Type B pancreatic cell (in vitro differentiated cells): ENCODE measurements at places on chromosomes 2 and 18. TPM values are rescaled to one million over a fixed set of nuclear protein-coding genes. Genes with fewer than 3 reads are reported as not detected.

GRCh38 chr18:77079954-77080682, 52.5 kb downstream of the MBP start:
- no peak for DNase-seq

DNA sequence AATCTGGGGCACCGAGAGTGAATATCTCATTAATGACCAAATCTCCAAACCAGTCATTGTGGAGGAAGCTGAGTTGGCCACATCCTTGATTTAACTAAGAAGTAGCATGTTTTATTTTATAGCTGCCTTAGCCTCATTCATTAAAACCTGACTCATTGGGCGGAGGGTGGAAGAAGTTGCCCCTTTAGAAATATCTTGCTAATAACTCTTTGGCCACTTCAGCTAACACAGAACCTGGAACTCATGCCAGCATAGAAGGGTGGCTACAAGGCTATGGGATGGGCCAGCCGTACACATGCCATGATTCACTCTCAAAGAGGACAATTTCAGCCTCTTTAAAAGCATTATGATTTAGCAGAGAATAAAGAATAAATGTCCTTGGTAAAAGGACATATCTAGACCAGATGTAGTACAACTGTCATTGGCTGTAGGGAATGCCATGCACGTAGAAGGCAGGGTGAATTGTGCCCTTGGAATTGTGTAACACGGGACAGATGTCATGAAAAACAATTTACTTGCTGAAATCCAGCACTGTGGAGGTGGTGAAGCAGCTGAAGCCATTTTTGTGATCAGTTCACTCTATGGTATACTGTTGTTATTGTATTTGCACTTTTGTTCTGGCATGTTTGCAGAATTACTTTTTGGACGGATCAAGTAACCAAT, 330.0 kb downstream of the PLCL1 start:
- no peak for DNase-seq

GRCh38 chr18:568731-569130, 11.4 kb upstream of the CETN1 start:
- no peak for DNase-seq

- DNase-seq, result no peak
Observed at GRCh38 chr2:171602352-171602751, 80.1 kb downstream of the CYBRD1 start.

- DNase-seq, result no peak
Observed at GRCh38 chr18:74972354-74972753, 236.6 kb downstream of the PTGR3 start.

Gene COL3A1
- 282 and 1,124 TPM in 2 replicates for total RNA-seq

Gene RAB31
- total RNA-seq, result 8.9 and 19.7 TPM in 2 replicates

Gene PID1
- 0.79 and 0.92 TPM in 2 replicates for total RNA-seq

DNA sequence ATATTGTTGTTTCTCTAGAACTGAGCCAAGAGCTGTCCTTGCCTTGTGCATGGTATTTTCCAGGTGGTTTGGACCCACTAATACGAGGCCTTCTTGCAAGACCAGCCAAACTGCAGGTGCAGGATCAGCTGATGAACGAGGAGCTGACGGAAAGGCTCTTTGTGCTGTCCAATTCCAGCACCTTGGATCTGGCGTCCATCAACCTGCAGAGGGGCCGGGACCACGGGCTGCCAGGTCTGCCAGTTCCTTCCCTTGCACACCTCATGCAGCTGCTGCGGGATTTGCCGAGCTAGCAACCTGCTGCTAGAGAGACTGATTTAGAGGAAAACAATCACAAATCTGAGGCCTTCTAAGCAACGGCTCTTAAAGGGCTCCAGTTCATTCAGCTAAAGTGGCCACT, 74.5 kb downstream of the TPO start:
- no peak for DNase-seq

Gene ALPI
- 1.5 and 6.5 TPM in 2 replicates for total RNA-seq

DNA sequence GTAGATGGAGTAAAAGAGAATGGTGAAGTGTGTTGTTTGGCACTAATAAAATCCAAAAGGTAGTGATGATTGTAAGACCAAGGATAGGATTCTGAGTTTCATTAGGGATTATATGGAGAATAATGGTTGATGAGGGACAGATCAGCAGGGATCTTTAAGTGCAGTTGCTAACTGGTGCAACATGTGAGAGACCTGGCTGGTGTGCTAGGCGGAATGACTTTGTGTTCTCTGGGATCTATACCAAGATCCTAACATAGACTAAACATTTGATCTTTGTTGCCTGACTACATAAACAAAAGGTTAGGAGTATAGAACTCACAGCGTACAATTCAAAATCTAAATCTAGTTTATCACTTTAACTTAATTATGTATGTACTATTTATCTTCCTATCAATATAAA, 135.4 kb downstream of the PTRHD1 start:
- no peak for DNase-seq

GRCh38 chr2:189048189-189048588, 74.0 kb downstream of the COL3A1 start:
- no peak for DNase-seq

- no peak for DNase-seq
Observed at GRCh38 chr2:175180701-175181103, 808 bp downstream of the ATP5MC3 start.

- no peak for DNase-seq
Observed at GRCh38 chr2:240269380-240269779, 128.9 kb upstream of the OTOS start.

Gene DNAJC5G
- not detected in 2 replicates for total RNA-seq

DNA sequence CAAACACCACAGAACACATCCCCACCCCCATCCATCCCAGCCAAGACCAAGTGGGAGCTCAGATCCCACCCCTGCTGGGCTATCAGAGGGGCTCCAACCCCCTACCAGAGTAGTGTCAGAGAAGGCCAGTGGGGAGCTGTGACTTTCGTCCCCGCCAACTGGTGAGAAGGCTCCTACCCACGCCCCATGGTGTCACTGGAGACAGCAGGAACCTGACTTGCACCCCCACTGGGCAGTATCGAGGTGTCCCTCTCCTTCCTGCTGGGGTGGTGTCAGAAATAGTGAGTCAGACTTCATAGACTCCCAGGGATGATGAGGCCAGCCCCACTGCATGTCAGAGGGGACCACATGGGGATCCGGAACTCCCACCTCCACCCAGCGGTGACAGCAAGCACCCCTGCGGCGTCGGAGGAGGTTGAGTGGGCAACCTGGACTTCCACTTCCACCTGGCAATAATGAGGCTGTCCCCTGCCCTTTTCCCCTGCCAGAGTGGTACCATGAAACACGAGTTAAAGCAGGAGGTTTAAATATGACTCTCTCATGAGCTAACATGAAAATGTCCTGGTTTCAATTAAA, 106.7 kb downstream of the CTIF start:
- no peak for DNase-seq

- DNase-seq, result no peak
Observed at GRCh38 chr2:68776124-68776523, 41.5 kb downstream of the ARHGAP25 start.

- no peak for DNase-seq
Observed at GRCh38 chr2:96537066-96537733, 648 bp downstream of the ARID5A start.

GRCh38 chr2:105099153-105099552, 61.3 kb downstream of the MRPS9 start:
- DNase-seq, result no peak

DNA sequence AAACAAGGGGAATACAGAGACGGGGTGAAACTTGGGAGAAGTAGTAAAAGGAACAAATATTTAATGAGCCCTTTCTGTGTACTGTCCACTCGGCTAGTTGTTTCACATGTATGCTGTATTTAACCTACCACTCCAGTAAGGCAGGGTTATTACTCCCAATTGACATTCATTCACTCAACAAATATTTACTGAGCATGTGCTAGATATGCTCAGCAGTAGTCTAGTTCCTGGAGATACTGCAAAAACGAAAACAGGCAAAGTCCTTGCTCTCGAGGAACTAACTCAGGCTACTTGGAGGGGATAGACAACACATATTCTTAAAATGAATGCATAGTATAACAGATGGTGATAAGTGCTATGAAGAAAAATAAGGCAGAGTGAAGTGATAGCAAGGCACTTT, 207.3 kb downstream of the SS18 start:
- DNase-seq, result no peak

Gene TMEM198
- total RNA-seq, result 7.8 and 9.7 TPM in 2 replicates

Gene PTPRM
- total RNA-seq, result 11.2 and 18.6 TPM in 2 replicates

- DNase-seq, result no peak
Observed at GRCh38 chr2:168454737-168455644, 1.1 kb upstream of the CERS6 start.

GRCh38 chr18:71105078-71105819, 816.4 kb downstream of the SOCS6 start:
- DNase-seq, result no peak

DNA sequence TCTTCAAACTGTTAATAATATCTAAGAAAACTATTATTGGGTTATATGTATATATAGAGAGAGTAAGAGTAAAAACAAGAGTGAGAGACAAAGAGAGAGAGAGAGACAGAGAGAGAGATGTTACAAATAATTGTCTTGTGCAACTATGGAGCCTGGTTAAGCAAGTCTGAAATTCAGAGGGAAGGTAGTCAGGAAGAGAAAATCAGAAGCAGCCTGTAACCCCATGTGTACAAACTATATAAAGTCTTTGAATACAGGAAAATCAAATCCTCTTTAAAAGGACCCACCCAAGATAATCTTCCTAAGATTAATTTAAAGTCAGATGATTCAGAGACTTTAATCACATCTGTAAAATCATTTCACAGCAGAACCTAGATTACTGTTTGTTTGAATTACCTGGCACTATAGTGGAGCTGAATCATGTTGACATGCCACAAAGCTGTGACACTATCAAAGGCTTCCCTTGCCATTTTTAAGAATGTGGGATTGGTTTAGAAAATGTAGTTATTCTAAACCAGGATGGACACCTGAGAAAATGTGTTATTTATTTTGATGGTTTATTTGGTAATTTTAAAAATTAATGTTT, 301.7 kb upstream of the FSIP2 start:
- no peak for DNase-seq

Gene PROC
- 8.9 and 18.7 TPM in 2 replicates for total RNA-seq

DNA sequence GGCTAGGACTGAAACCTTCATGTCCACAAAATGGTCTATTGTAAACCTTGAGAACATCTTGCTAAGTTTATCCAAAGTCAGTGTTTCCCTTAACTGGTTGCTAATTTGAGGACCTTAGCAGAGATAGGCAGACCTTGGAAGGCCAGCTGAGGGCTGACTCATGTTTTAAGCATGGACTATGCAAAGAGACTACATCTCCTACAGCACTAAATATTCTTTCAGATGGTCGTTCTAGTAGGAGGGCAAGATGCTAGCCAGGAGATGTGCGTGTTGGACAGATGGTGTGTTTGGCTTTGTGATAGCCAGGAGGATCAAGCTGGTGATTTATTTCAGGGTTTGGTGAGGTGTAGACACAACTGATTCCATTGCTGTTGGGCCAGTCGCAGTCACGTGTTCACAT, 75.8 kb downstream of the NRP2 start:
- no peak for DNase-seq

Gene DARS1
- 46.0 and 58.4 TPM in 2 replicates for total RNA-seq

Gene SMCHD1
- total RNA-seq, result 40.1 and 56.5 TPM in 2 replicates
